T-helper 2 cell treated with Interferon-gamma antibody and Interleukin-4, amounts not matched to agents 5 μg/mL and 100 μg/mL, for 36 hours (primary cell): ENCODE measurements at places on chromosomes 13 and 19.

DNA sequence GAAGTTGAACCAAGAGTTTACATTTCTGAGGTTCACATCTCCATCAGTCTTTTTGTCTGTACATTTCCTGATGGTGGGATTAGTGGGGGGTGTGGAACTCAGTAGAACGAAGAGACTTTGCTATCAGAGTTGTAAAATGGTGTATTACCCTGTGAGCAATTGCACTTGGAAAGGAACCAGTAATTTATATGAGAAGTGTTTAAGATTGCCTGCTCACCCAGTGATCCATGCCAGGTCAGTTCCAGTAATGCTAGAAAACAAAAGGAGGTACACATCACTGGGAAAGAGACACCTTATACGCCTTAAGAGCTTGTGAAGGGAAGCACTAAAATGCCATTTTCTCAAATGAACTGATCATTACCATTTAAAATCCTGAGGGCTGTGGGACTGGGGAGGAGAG lies 7.5 kb upstream of the DACH1 start:
- no peak for DNase-seq

- no peak for DNase-seq
Measured at GRCh38 chr13:39941236-39941635, 285.8 kb downstream of the COG6 start.

GRCh38 chr13:40337651-40338050 lies 328.8 kb downstream of the FOXO1 start:
- DNase-seq, result no peak

DNA sequence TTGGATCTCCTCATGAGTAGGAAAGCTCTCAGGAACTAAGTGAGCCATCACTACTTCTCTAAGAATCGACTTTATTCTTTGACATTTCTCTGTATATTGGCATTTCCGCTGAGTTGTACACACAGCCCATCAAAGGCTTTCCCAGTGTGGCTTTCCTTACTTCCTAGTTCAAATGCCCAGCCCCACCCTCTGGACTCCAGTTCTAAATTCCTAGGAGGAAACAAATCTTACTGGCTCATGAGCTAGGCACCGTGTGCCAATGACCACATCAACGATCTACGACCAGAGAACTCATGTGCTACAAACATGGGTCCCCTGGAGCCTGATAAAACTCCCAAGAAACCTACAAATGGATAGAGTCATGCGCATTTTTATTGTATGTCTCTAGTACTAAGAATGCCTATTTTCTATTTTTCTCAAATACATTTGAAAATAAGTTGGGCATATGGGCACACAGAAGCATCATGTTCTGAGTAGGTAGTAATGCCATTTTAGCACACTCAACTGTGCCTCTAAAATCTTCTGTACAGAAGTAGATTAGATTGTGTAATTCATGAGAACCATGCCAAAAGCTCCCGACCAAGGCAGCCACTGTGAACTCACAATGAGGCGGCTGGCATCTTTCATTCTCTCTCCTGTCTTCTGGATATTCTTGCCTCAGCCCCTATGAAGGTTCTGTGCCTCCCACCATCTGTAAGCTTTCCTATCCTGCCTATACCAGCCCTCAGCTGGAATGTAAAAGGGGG lies 10.5 kb upstream of the RAP2A start:
- no peak for DNase-seq

GRCh38 chr19:38143847-38144246 lies 80.2 kb downstream of the DPF1 start:
- DNase-seq, result no peak

DNA sequence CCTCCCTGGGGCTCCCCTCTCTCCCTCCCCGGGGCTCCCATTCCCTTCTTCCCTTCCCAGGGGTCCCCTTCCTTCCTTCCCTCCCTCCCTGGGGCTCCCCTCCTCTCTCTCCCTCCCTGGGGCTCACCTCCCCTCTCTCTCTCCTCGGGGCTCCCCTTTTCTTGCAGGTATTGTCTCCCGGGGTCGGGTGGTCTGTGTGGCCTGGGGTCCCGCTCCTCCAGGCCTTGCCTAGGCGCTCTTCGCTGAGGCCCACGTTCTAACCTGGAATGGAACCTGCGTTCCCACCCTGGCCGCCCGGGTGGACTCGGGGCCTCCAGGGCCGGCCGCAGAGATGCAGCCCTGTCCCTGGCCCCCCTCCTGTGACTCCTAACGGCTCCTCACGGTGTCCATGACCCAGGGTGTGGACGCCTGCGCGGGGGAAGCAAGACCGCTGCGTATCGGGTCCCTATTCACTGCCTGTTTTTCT lies 940 bp upstream of the DCUN1D2 start:
- DNase-seq, result no peak

DNA sequence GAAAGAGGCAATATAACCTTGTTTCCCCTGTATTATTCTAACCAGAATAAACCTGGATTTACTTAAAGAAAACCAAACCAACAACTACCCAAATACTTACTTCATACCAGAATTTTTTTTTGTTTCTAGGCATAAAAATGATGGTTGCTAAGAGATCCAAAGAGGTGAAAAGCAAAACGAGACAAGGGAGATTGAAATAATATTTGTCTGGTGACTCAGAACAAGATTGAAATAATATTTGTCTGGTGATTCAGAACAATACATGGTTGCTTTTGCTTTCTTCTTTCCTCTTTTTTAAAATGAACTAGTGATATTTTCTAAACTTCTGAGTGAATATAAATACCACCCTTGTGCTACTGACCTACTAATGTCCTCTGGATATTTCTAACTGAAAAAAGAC lies 592.9 kb downstream of the KCTD12 start:
- no peak for DNase-seq

GRCh38 chr19:5809053-5809452 lies 4.2 kb downstream of the NRTN start:
- DNase-seq, result no peak

GRCh38 chr19:5968431-5969373 lies 9.2 kb downstream of the RANBP3 start:
- no peak for DNase-seq

GRCh38 chr19:4083677-4084546 lies 17.2 kb upstream of the ZBTB7A start:
- peak; percentile 17 for DNase-seq

- no peak for DNase-seq
Measured at GRCh38 chr19:18415178-18415867, 3.9 kb upstream of the SSBP4 start.

- no peak for DNase-seq
Measured at GRCh38 chr13:44734201-44734707, 158.1 kb upstream of the TSC22D1 start.

DNA sequence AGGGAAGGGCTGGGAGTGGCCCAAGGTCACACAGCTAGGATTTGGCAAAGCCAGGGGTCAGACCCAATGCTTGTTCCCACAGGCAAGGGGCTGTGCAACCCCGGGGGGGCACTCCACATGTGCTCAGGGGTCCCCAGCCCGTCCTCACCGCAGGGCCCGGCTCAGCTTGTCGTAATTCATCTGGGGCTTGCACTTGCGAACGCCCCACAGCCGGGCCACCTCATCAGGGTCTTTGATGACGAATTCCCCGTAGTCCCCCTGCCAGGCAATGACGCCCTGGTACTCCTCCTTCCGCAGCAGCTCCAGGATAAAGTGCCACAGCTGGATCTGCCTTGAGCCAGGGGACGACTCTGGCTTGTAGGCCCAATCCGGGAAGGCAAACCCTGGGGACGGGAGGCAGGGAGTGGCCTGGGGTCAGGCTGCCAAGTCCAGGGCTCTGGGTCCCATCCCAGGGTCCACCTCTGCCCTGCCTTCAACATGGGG lies 4.7 kb downstream of the ERF start:
- DNase-seq, result no peak

GRCh38 chr19:4909897-4910593 lies 744 bp downstream of the UHRF1 start:
- peak; percentile 93 for DNase-seq

DNA sequence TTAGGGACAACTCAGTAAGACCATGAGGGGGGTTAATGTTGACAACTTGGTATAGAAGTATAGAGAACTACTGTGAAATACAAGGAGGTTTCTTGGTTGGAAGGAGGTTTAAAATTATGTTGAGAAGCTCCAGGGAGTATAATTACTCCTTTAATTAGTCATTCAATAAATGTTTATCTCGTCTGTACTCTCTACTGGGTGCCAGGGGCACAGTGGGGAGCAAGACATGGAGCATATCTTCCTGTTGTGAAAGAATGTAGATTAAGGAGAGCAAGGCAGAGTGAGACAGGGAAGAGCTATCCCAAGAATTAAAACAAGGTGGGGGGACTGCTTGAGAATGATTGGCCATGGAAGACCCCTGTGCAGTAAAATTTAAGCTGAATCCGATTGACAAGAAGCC lies 33.7 kb upstream of the TDRD3 start:
- no peak for DNase-seq

- peak; percentile 86 for DNase-seq
Measured at GRCh38 chr19:58150328-58150921, at the start of gene ZNF329. Gene ZNF329 (minus strand): TSS chr19:58150789. CDS start chr19:58129503, 21,286 bp downstream.

GRCh38 chr19:44072543-44073401 lies 813 bp downstream of the ZNF284 start:
- DNase-seq, result no peak

DNA sequence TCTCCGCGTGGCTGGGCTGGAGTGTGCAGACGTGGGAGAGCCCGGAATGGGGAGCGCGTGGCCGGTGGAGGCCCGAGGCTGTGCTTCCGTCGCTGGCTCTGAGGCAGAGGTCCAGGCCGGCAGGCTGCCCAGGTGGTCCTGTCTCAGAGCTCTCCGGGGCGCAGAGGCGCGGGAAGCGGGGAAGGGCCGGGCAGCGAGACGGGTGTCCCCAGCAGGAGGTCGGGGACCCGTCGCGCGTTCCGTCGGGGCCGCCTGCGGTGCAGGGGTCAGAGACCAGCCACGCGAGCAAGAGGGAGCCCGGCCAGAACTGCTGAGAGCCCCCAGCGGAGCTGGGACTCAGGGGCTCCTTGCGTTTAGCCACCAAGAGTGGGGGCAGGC lies 1.3 kb upstream of the C1QTNF9 start:
- no peak for DNase-seq

DNA sequence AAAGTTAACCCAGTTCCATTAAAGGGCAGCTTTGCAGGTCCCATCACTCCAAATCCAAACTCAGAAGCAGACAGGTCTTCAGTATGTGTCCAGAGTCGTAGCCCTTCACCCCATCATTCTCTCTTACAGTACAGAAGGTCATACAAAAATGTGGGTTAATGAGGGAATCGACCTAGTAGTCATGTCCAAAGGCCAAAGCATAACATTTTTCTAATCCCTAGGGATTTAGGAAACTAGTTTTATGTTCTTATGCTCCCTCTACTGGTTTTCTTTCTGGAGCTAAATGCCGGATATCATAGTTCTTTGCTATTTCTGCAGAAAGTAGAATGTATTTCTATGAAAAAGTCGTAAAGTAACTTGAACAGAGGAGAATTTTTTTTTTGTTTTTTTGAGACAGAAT lies 72.2 kb downstream of the DHRS12 start:
- no peak for DNase-seq

GRCh38 chr13:113002206-113002912 lies 33.3 kb downstream of the MCF2L start:
- DNase-seq, result no peak

DNA sequence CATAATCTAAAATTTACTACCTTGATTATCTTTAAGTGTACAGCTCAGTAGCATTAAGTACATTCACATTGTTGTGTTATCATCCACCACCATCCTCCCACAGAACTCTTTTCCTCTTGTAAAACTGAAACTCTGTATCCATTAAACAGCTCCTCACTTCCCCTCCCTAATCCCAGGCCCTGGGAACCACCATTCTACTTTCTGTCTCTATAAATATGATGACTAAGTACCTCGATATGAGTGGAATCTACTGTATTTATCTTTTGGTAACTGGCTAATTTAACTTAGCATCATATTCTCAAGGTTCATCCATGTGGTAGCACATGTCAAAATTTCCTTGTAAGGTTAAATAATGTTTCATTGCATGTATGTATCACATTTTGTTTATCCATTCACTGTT lies 49.0 kb upstream of the POMP start:
- DNase-seq, result no peak

GRCh38 chr13:113210833-113211232 lies 1.4 kb downstream of the CUL4A start:
- no peak for DNase-seq
